ENCODE measurements at places on chromosomes 4 and X. TPM values are rescaled to one million over a fixed set of nuclear protein-coding genes. Genes with fewer than 3 reads are reported as not detected.

DNA sequence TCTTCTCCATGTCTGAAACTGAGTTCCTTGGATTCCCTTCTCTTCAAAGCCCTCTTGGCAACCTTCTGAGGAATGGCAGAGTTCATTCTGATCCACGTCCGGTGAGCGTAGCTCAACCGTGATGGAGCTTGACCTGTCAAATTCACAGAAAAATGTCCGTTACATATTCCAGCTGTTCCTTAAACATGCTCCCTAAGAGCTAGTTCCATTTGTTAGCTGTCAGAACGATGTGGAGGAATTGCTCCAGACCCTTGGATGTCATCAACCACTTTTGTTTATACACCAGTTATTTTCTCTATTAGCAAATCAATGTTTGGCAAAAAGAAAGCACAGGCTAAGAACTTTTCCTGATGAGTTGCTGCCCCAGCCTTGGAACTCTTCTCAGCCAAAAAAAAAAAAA lies 50.1 kb downstream of the NHS start:
- no peak for DNase-seq

DNA sequence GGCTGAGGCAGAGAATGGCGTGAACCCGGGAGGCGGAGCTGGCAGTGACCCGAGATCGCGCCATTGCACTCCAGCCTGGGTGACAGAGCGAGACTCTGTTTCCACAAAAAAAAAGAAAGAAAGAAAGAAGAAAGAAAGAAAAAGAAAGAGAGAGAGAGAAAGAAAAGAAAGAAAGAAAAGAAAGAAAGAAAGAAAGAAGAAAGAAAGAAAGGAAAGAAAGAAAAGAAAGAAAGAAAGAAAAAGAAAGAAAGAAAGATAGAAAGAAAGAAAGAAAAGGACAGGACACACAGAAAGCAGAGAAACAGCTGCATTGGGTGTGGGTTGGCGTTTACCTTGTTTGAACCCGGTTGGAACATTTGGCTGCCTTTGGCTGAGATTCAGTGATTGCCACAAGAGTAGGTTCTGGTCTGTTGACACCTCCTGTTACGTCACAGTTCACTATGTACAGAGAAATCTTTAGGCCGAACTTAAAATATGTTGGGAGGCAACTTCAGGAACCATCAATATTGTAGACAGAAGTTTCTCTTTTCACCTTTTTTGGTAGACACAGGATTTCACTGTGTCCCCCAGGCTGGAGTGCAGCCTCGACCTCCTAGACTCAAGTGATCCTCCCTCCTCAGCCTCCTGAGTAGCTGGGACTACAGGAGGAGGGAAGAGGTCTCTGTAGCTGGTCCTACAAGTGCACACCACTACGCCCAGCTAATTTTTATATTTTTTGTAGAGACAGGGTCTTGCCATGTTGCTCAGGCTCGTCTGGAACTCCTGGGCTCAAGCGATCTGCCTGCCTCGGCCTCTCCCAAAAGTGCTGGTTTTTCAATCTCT lies 16.3 kb upstream of the PLCXD1 start:
- DNase-seq, result no peak

GRCh38 chr4:145679991-145680455 lies at the start of gene C4orf51:
Gene C4orf51 (plus strand): TSS chr4:145680146. CDS start chr4:145680204, 58 bp downstream.
- DNase-seq, result peak; percentile 59

DNA sequence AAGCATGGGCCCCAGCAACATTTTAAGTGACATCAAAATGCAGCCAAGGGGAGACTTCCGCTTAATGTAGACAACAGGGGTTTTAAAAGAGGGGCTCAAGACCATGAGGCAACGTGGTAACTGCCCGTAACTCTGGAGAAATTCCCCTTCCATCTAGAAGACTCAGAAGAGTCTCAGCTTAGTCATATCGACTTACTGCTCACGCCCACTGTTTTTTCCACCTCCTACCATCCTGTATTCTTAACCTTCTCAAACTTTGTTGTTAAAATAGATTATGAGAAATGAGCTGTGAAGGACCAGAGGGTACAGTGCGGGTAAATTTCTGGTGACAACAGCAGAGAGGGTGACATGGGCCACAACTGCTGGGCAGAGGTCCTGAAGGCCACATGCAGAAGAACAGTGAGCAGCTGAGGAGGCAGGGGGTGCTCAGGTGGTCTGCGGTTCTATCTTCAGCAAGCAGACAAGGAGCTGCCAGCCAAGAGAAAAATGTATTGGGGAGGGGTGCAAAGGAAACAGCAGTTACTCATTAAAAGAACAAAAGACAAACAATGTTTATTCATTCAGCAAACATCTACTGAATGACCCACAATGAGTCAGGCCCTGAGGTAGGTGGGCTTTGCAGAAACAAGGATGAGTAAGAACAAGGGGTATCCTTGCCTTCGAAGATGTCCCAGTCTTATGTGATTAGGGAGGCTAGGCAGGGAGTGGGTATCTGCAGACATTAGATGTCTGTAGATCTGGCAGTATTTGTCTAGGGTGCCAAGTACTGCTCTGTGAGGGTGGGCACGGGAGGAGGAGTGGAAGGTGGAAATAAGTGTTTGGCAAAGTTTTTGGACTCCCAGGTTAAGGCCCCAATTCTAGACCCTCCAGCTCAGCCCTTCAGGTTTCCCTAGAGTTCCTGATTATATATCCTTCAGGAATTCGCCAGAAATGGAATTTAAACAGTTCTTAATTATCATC lies 175.3 kb downstream of the TSPAN5 start:
- no peak for DNase-seq

DNA sequence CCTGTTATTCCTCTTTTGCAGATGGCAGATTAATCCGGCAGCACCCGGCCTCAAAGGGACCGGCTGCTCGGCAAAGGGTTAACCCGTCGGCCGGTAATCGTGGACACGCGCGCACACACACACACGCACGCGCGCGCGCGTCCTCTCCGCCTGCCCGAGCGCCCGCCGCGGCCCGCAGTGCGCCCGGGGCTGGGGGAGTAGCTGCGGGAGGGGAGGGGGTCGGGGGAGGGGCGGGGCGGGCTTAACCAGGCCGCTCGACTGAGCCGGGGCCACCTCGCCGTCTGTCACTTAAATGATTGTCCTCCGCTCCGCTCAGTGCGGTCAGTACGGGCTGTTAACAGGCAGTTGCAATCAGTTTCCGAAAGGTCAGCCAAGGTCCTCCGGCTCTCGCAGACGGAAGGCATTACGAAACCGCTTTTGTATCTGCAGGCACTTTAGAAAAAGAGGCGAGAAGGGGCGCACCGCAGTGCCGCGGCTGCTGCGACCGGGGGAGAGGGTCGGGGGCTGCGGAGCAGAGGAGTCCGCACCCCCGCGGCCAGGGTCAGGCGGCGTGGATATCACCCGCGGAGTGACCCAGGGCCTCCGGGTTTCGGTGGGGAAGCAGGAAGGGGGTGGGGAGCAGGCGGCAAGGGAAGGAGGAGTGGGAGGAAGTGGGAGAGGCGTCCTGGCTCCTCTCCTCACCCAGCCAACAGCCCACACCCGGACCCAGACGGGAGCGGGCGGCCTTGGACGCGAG lies 57.3 kb upstream of the BCOR start:
- no peak for DNase-seq

DNA sequence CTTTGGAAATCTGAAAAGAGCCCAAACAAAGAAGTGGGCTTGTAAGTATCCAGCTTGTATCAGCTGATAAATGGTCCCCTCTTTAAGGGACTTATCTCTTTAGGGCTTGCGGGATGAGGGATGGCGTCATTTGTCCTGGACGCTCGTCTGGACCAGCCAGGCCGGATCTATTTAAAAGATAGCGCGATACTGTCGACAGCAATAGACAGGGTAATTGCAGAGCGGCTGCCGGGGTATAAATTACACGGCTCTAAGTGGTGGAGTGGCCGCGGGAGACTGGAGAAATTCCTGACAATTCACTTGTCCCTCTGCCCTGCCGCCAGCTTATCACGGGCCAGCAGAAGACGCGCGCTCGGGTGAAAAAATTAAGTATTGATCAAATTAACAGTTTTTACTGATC lies 90.7 kb downstream of the FAM53A start:
- DNase-seq, result no peak

- DNase-seq, result no peak
Measured at GRCh38 chr4:79747252-79747651, 325.8 kb downstream of the ANTXR2 start.

GRCh38 chrX:28586981-28587551 lies at the start of gene IL1RAPL1:
Gene IL1RAPL1 (plus strand): TSS chrX:28587446.
- DNase-seq, result peak; percentile 83

DNA sequence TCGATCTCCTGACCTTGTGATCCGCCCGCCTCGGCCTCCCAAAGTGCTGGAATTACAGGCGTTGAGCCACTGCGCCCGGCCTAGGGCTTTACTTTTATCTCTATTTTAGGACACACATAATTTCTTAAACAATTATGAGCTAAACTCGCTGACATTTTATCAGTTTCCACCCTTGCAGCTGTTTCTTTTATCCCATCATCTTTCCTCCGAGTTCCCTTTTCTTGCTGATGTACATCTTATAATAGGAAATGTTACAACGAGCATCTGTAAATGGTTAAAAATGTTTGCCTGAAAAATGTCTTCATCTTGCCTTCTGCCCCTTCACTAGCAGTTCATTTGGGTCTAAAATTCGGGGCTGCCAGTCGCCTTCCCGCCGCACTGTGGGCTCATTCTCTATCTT lies 41.2 kb downstream of the ZFYVE28 start:
- no peak for DNase-seq

DNA sequence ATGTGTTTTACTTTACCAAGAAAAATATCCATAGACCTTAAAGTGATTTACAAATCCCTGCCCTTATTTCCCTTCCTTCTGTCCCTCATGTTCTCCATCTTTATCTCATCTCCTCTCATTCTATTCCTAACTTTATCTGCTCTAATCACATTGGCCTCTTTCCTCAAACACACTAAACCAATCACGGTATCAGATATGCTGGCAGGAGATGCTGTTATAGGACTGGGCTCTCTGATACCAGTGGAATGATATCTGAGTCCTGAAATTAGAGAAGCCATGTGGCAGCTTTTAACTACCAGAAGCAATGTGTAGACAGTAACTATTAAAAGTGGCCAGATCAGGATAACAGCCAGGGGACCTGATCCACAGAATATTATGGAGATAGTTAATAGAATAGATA lies 49.9 kb upstream of the GIMD1 start:
- DNase-seq, result no peak

- no peak for DNase-seq
Measured at GRCh38 chrX:148070504-148070877, 89.4 kb downstream of the FMR1NB start.

GRCh38 chr4:124487651-124488050 lies 224.9 kb downstream of the ANKRD50 start:
- peak; percentile 87 for DNase-seq

GRCh38 chrX:51889851-51890250 lies 3.6 kb upstream of the MAGED1 start:
- no peak for DNase-seq

APLN gene
- 10.2 TPM for polyA plus RNA-seq

PDZD4 gene
- 4.7 TPM for polyA plus RNA-seq

STEEP1 gene
- polyA plus RNA-seq, result 19.0 TPM

TMEM156 gene
- not detected for polyA plus RNA-seq

VCX2 gene
- not detected for polyA plus RNA-seq

COL4A5 gene
- 16.4 TPM for polyA plus RNA-seq

Data from muscle of back (tissue), 13 donors.